ENCODE measurements at places on chromosomes 3 and 15.

GRCh38 chr3:52197499-52197841 is 490 bp upstream of the ALAS1 start:
- no peak for DNase-seq

- no peak for DNase-seq
Measured at GRCh38 chr15:67611370-67612369, 69.2 kb downstream of the MAP2K5 start.

DNA sequence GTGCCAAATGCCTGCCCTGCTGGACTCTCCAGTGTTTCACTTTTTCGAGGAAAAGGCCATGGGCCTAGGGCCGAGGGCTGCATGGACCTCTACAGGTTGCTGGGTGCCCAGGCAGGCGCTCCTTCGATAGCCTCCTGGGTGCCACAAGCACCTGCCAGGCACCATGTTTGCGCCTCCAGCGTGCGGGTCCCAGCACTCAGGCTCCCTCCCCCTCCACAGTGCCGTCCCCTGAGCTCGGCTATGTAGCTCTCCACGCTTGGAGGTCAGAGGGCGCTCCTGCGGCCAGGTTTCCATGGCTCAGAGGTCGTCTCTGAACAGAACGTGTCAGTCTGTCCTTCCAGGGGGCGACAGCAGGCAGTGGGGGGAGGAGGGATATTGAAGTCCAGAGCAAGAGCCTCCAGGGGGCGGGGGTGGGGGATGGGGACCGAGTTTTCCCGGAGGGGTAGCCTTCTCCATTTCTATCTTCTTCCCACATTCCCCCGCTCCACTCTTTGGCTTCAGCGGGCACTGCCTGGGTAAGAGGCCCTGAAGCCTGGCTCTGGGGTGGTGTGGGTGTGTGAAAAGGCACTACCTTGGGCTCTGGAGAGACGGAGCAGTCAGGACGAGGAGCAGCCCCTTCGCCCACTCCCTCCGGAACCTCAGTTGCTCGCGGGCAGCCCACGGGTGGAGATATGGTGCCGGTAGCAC is 3.6 kb downstream of the ONECUT1 start:
- DNase-seq = no peak

DNA sequence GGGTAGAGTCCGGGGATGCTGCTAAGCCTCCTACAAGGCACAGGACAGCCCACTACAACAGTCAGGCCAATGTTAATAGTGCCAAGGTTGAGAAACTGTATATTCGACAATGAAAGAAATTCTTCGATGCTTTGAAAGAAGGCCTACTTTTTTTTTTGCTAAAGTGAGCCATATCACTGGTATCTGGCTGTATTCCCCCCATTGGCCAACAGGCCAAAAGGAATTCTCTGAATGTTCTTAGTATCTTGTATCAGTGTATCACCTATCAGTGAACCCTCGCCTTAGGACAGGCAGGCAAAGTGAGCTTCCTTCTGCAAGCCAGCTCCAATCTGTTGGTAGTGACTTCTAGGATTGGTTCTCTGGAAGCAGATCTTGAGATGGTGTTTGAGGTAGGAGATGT is 74.2 kb downstream of the SNTN start:
- no peak for DNase-seq

GRCh38 chr15:25067725-25068309 is 113.0 kb downstream of the SNRPN start:
- DNase-seq = no peak

GRCh38 chr3:52174896-52175295 is 20.7 kb upstream of the POC1A start:
- DNase-seq = no peak

DNA sequence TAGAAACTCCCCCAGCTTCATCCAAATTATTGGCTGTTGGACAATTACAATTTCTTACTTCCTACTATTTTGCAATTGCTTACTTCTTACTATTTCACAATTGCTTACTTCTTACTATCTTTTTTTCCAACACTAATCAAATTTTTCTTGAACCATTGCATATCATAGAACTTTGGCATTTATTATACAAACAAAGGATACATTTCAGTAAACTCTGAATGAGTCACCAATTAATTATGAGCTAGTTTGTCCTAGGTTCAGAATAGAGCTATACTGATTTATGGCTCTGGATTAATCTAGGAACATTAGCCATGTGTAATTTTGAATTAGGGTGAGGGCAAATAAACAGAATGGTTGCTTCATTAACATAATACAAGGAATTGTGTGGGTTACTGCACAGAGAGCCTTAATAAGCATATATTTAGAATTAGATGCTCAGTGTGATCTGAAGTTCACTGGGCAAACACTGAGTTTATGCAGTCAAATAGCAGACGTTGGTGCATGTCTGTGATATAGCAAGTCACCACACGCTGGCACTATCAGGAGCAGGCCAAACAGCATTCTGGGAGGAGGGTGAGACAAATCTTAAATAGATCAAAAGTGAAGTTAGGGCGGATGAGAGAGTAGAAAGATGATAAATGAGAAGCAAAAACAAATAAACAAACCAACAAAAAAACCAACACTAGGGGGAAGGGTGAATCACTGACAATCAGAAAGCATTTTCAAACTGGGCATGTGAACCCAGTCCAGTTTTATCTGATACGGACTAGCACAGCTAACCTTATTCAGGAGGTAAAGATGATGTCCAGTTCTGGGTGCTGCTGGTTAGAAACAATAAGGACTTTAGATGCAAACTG is 21.5 kb downstream of the GABRR3 start:
- DNase-seq = no peak

DNA sequence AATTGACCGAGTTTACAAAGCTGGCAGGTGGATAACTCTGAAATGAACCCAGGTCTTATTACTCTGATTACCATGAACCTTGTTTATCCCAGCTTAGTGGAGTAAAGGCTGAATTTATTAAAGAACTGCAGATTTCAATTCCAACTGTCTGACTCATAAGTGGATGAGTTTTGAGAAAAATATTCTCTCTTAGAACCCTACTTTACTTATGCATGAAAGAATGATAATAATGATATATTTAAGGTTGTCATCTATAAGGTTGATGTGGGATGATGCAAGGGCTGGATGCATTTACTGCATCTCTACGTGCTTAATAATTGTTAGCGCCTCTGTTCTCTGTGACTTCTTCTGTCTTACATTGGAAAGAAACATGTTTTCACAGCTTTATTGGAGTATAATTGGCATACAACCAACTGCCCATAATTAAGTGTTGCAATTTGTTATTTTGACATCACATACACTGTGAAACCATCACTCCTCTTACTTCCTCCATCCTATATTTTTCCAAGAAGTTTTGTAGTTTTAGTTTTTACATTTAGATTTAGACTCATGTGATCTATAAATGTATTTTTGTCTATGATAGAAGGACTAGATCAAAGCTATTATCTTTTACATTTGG is 771.2 kb upstream of the ARRDC4 start:
- DNase-seq = no peak

DNA sequence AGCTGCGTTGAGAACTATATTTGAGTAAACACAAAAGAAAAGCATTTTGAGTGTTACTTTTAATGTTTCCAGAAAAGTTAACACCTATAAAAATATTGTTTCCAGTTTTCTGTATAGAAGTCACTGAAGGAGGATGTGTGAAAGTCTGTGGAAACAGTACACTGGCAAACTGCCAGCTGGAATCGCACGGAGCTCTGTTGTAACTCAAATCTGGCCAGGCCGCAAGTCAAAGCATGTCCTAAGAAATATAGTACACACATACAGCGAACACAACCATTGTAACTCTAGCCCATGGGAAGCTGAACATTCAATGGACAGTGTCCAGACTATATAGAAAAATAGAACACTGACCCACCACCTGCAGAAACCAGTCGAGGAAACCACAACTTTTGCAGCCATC is 657.2 kb downstream of the FHIT start:
- DNase-seq = no peak

DNA sequence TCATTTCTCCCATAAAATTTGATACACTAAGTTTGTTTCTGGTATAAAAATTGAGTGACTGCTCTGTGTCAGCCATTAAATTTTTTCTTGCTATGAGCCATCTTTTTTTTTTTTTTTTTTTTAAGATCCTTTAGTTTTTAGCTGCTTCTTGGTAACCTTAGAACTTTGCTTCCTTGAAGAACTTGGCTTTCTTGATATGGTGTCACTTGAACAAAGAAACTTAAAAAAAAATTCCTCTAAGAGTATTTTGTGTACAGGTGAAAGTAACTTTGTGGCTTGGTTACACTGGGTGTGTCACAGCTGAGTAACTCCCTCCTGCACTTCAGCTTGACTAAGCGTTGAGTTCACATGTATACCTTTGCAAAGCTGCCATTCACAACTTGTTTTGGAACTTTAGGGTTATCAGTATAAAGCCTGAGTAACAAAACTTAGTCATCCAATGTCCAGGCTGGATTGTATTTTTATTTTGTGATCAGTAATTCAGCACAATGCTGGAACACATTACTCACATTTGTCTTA is 6.5 kb downstream of the CHD2 start:
- peak; percentile 56 for DNase-seq

- no peak for DNase-seq
Measured at GRCh38 chr3:99324636-99325203, 313.7 kb upstream of the COL8A1 start.
